H4 (cell line): ENCODE measurements at places on chromosomes 12 and 14. TPM values are rescaled to one million over a fixed set of nuclear protein-coding genes. Genes with fewer than 3 reads are reported as not detected.

GRCh38 chr12:27999970-28000369 lies 27.4 kb upstream of the PTHLH start:
- DNase-seq = no peak

- no peak for DNase-seq
Measured at GRCh38 chr14:35407306-35407630, 2.7 kb upstream of the NFKBIA start.

DNA sequence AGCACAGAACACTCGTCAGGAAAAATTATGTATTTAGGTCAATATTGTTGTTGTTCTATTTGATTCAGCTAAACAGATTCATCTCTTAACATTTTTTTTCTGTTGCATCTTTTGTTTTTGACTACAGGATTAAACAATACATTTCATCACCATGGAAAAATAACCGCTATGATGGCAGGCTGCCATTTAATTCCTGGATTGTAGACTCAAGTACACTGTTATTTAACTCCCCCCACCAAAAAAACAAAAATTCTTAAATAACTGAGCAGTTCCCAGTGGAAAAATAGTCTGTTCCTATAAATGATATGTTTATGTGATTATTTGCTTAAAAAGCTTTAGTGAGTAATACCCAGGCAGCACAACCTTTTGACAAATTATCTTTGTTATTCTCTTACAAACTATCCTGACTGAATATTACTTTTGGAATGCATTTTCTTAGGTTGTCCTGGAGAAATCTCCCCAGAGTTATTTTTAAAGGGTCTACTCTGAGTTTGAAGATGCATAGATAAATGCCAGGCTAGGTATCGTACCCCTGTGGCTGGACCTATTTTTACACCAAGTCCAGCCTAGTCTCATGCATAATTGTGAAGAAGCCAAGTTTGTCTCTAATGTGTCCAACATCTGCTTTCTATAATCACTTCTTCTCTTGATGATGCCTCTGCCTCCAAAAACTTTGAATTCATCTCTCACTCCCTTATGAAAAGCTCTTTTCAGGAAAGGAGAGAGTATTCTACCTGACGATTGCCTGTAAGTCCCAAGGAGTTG lies 3.7 kb downstream of the KERA start:
- DNase-seq = peak; percentile 36

- DNase-seq = peak; percentile 87
Measured at GRCh38 chr12:19402743-19403431, 36.4 kb upstream of the AEBP2 start.

- no peak for DNase-seq
Measured at GRCh38 chr12:119758722-119759121, 90.8 kb downstream of the PRKAB1 start.

ZNF268 gene
- total RNA-seq = 12.9 and 16.9 TPM in 2 replicates

TSHR gene
- not detected in 2 replicates for total RNA-seq

MANSC1 gene
- total RNA-seq = 0.39 and 0.52 TPM in 2 replicates

SLC35F4 gene
- total RNA-seq = not detected in 2 replicates

TAS2R7 gene
- total RNA-seq = not detected in 2 replicates

KRT7 gene
- 0.29 and 1.7 TPM in 2 replicates for total RNA-seq

AQP5 gene
- total RNA-seq = not detected in 2 replicates
